Hematopoietic multipotent progenitor cell treated with erythropoietin and hydrocortisone succinate and interleukin-3 and kit ligand, for 17 days (in vitro differentiated cells): ENCODE measurements at places on chromosomes 5 and 9.
A peak's percentile ranks its signal among the peaks of the same experiment; 100 is the strongest.

DNA sequence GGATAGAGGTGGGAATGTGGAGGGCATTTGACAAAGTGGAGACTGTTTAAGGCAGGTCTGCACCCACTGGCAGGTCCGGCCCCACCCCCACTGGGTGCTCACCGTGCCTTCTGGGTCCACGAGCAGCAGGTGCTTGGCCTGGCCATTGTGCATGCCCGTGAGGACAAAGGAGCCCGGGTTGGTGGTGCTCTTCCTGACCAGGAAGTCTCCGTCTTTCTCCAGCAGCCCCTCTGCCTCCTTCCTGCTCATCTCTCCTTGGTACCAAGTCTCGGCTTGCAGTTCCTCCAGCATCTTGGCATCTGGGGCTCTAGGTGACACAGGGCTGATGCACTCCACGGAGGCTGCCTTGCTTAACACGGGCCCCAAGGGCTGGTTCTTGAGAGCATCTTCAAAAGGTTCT, 46.6 kb downstream of the S1PR3 start:
- no peak for DNase-seq

GRCh38 chr5:6899221-6899620, 186.0 kb downstream of the TENT4A start:
- no peak for DNase-seq

- DNase-seq, result no peak
These were observed 24.0 kb downstream of the ADAMTSL2 start for GRCh38 chr9:133558191-133559126.

GRCh38 chr5:87829217-87829551, 416.5 kb upstream of the CCNH start:
- DNase-seq, result no peak

GRCh38 chr5:36079200-36079781, 12.6 kb upstream of the UGT3A2 start:
- DNase-seq, result peak; percentile 33

DNA sequence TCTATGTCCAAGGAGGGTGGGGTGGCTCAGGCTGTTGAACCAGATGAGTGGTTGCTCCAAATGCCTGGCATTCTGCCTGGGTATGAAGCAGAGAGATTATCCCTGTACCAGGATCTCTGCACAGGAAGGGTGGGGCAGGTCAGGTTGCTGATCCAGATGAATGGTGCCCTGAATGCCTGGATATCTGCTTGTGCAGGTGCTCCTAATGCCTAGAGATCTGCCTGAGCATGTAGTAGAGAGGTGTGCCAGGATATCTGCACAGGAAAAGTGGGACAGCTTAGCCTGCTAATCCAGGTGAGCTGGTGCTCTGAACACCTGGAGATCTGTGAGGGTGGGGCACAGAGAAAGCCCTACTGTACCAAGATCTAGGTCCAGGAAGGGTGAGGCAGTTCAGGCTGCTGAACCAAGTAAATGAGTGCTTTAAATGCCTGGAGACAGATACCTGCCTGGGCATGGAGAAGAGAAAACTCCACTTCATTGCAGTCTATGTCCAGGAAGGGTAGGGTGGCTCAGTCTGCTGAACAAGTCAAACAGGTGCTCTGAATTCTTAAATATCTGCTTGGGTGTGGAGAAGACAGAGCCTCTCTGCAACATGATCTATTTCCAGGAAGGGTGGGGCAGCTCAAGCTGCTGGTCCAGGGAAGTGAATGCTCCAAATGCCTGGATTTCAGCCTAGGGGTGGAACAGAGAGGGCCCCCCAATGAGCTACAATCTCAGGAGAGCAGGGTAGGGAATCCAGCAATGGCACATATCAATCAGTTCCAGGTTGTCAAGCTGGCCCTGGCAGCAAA, 189.4 kb upstream of the DMRTA1 start:
- no peak for DNase-seq

- no peak for DNase-seq
These were observed 672 bp upstream of the SUSD3 start for GRCh38 chr9:93057703-93058354.

DNA sequence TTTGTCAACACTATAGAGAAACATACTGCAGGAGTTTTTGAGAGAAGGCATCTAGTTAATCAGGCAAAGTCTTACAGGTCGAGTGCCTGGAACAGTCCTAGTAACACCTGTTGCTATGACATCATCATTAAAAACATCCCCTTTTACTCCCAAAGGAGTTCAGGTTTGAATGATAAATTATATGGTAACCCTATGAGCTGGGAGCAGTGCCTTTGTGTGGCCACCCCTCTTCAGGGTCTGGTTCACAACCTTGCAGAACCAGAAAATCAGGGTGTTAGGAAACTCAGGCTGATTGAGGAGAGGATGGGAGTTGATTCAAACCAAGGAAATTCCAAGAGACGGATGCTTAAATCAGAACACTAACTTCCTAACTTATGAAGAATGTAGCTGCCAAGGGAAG, 179.1 kb upstream of the RASEF start:
- DNase-seq, result no peak

DNA sequence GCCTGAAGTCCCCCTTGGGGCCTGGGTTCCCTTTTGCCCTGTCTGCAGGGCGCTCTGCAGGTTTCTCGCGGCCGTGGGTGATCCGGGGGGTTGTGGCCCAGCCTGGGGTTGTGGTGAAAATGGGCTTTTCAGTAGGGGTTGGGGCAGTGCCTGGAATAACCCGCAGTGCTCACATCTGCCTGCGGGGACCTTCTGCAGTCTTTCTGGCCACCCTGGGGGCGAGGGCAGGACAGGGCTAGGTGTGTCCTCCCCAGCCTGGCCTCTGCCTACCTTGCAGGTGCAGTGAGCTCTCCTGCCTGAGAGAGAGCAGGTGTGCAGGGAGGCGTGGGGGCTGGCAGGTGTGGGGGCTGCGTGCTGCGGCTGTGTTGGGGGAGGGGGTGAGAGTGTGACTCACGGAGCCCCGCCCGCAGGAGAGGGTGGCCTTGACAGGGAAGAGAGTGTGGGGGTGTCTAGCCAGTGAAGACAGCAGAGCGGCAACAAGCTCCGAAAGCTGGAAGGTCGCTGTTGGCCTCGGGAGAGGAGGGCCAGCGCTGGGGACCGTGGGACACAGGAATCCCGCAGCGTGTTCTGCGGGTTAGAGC, 131.4 kb downstream of the MRPL36 start:
- no peak for DNase-seq
